ENCODE measurements at places on chromosomes 5 and 9. TPM values are rescaled to one million over a fixed set of nuclear protein-coding genes. Genes with fewer than 3 reads are reported as not detected.

NPM1 gene
- polyA plus RNA-seq: 2,359 TPM

ITGA2 gene
- polyA plus RNA-seq: 13.7 TPM

SPATA31D4 gene
- polyA plus RNA-seq: not detected

NR4A3 gene
- polyA plus RNA-seq: 1.4 TPM

TIMD4 gene
- polyA plus RNA-seq: 1.5 TPM

GPX3 gene
- 34.3 TPM for polyA plus RNA-seq

FCN1 gene
- polyA plus RNA-seq: 0.55 TPM

LIX1 gene
- polyA plus RNA-seq: 3.7 TPM

GFRA3 gene
- 6.9 TPM for polyA plus RNA-seq

GOLGA1 gene
- polyA plus RNA-seq: 19.0 TPM

ECM2 gene
- polyA plus RNA-seq: 9.8 TPM

SLC44A1 gene
- polyA plus RNA-seq: 49.8 TPM

C5orf63 gene
- polyA plus RNA-seq: 16.2 TPM

STPG3 gene
- polyA plus RNA-seq: 3.4 TPM

FLT4 gene
- polyA plus RNA-seq: 10.2 TPM

LHX6 gene
- 1.1 TPM for polyA plus RNA-seq

C9orf153 gene
- 0.22 TPM for polyA plus RNA-seq

GLDC gene
- 13.0 TPM for polyA plus RNA-seq

IFNA2 gene
- not detected for polyA plus RNA-seq

ATOX1 gene
- 172 TPM for polyA plus RNA-seq
